NCI-H187 (cell line): ENCODE measurements at places on chromosomes 7 and 10.

GRCh38 chr10:84820120-84820519 lies 491.7 kb downstream of the CCSER2 start:
- peak; percentile 5 for DNase-seq

DNA sequence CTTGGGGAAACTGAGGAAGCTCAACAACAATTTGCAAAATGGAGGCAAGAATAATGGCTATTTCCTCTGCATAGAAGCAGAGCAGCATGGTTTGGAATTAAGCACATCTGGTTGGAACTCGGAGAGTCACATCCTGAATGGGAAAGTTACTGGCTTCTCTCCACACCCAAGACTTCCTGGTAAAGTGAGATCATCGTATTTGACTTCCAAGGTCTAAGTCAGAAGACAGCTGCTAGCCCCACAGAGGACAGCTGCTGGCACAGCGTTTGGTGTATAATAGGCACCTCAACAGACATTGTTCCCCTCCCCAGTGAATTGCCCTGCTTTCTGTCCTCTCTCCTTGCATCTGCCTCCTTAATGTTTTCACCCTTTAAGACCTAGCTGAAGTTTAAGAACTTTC lies 37.0 kb upstream of the NRF1 start:
- DNase-seq = no peak

GRCh38 chr7:103141753-103142404 lies 7.0 kb downstream of the NAPEPLD start:
- no peak for DNase-seq

GRCh38 chr10:89981891-89982290 lies 280.5 kb downstream of the KIF20B start:
- no peak for DNase-seq

DNA sequence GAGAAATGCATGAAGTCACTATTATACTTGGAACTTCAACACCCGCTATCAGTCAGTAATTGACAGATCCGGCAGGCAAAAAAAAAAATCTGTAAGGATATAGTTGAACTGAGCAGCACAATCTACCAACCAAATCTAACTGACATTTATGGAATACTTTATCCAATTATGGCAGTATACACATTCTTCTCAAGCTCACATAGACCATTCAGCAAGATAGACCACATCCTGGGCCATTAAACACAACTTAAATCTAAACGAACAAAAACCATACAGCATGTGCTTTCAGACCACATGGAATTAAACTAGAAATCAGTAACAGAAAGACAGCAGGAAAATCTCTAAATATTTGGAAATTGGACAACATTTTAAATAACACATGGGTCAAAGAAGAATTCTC lies 112.7 kb downstream of the MPP7 start:
- no peak for DNase-seq

- DNase-seq = no peak
Observed at GRCh38 chr7:13981070-13981469, 8.4 kb downstream of the ETV1 start.

DNA sequence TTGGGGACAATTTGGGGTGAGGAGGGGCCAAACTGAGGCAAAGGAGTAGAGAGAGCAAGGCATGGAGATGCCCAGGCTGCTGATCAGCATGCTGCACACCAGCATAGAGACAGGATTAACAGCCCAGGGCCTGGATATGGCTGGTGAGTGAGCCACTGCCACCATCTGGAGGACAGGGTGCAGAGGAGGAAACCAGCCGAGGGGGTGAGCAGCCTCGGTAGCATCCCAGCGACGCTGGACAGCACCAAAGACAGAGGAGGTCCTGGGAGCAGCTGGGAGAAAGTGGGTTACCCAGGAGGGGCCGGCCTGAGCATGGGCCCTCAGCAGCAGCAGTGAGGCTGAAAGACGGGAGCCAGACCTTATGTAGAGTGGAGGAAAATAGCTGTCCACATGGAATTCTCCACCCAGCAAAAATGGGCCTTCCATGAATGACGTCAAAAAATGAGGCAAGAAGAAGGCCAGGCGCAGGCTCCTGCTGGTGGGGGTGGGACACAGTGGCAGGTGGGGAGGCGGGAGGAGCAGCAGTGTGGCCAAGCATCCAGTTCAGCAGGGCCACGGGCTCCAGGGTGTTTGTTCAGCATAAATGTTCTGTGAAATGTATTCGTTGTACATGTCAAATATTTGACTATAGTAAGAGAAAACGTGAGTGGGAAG lies 16.7 kb downstream of the RET start:
- no peak for DNase-seq

DNA sequence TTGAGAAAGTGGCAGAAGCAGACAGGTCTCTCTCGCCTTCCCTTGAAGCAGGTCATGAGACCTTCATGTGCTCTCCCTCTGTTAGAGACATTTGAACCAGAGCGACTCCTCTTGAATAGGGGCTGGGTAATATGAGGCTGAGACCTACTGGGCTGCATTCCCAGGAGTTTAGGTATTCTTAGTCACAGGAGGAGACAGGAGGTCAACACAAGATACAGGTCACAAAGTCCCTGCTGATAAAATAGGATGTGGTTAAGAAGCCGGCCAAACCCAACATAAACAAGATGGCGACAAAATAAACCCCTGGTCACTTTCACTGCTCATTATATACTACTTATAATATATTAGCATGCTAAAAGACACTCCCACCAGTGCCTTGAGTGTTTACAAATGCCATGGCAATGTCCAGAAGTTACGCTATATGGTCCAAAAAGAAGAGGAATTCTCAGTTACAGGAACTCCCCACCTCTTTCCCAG lies 43.5 kb upstream of the MSRB2 start:
- no peak for DNase-seq
